ENCODE measurements at places on chromosomes 6 and 20.

GRCh38 chr6:55557146-55557545 lies 21.8 kb downstream of the HMGCLL1 start:
- DNase-seq: no peak

DNA sequence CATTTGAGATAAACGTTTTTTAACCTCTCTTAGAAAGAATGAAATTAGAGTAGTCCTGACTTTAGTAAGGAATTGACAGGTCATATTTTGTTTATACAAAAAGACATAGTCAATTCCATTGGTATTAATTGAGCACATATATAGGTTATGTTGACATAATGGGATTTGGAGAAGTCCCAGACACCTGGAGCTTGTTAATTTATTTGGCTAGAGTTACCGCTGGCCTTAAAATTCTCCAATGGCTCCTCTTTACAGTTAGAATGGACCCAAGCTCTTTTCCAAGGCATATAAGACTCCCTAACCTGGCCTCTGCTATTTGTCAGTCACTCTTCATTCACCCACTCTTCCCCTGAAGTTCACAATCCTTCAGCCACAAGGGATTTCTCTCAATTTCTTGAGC lies 221.3 kb downstream of the CBLN4 start:
- no peak for DNase-seq

- no peak for DNase-seq
Measured at GRCh38 chr6:2257363-2257762, 12.0 kb upstream of the GMDS start.

DNA sequence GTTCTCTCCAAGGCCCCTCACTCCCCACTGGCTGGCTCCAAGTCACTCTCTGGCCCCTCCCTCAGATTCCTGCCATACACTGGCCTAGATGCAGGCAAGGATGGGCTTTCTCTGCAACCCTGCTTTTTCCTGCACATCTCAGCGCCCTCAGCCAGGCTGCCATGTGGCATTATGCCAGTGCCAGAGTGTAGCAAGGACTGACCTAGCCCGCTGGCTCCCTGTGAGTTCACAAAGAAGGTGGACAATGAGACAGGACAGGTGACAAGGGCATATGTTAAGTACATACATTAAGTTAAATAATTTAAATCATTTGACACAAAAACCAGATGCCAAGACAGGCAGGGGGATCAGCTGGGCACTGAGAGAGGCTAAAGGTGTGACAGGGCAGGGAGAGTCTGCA lies 394.6 kb downstream of the ZFAND3 start:
- no peak for DNase-seq

GRCh38 chr20:12055161-12055560 lies 137.5 kb downstream of the BTBD3 start:
- no peak for DNase-seq

- DNase-seq: no peak
Measured at GRCh38 chr6:90080876-90081481, 186.7 kb downstream of the GJA10 start.

DNA sequence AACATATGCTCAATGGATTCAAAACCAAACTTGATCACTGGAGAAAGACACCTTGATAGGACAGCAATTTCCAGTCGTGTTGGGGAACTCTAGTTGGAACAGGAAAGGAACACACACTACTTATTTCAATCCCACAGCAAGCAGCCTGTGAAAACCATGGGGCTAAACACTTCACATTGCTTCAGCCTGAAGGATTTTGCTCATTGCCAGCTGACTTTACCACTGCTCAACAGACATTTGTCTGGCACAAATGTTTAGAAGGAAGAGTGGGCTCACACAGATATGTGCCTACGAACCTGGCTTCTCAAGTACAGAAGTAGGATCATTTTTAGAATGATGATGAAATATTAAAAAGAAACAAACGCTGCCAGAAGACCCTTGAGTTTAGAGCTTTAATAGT lies 598.1 kb downstream of the PHF3 start:
- no peak for DNase-seq

Measured in psoas muscle (tissue), 8 donors.